ENCODE measurements at places on chromosomes 4 and X.
A peak's percentile ranks its signal among the peaks of the same experiment; 100 is the strongest.

DNA sequence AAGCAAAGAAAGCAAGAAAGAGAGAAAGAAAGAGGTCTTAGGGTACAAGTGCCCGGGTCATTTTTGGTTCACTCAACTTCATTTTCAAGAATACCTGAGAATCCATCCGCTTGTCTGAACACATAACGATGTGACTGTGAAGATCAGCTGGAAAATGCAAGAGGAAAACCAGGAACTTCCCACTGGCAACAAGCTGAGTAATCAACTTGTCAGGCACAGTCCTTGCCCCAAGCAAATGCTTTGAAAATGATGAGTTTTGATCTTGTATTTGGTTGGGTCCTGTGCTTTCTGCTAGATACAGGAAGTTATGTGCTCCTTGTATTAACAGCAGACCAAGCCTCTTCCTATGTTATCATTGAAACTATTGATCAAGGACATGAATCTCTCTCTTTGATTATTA lies 239.1 kb downstream of the ASMT start:
- no peak for DNase-seq

DNA sequence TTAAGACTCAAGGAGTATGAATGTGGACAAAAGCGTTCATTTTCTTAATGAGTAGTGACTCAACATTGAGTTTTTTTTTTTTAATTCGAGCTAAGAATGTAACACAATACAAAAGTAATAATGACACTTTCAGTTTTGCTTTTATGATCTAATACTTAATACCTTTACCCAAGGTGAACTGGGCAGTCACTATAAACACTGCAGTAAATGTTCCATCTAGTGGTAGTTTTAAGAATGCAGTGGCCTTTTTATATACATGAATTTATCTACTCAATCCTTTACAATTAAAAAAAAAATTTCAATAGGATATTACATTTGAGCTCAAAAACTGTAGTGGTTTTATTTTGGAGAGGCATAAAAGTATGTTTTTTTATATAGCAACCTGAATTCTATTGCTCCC lies 33.9 kb downstream of the PDK3 start:
- DNase-seq = no peak

DNA sequence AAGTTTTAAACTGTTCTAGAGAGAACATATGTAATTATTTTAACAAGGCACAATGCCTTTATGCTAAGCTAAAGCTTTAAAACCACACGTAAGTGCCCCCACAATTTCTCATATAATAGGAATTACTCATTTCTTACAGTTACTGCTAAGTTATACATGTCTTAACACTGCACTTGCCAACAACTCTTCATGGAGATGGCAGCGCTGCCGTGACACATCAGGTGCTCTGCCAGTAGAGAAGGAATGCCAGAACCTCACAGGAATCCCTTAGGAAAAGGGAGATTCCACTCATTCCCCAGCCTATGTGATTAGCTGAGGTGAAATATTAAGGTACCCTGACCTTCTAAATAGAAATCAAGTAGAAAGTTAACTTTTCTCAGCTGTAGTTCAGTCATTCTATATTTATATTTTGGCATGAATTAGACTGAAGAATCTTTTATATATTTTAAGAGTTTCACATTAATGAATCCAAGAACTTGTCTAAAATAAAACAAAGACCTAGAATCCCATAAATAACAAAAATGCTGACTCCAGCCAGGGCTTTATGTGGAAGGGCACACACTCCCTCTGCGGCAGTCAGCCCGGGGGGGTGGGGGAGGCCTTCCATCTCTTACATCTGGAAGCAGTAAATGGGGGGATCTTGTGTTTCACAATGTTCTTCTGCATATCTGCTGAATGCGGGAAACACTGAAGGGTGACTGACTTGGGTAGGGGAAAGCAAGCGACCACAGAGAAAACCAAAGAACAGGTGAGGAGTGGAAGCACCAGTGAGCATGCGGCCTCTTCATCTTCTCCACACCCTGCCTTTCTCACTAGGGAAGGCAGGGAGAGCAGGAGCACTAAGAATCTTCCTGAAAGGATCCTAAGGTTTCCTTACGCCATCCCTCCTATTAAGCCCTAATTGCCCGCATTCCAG lies 23.7 kb downstream of the ACSL1 start:
- peak; percentile 43 for DNase-seq

GRCh38 chr4:1599026-1599481 lies 85.1 kb downstream of the FAM53A start:
- no peak for DNase-seq

DNA sequence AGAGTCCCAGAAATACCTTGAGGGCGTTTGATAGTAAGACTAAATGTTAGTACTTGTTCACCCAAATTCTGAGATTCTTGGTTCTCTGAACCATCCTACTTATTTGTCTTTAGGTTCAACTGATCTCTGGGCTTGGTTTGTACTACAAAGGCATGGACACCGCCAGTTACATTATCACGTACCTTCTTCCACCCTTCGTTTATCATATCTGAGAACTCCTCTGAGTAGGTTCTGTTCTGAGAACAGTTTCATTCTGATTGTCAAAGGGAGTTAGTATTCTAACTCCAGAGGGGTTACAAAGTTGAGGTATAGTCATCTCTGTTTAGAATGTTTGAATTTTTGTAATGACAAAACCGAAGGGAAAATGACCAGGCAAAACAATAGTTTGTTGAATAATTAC lies 19.3 kb downstream of the ZFX start:
- DNase-seq = no peak

GRCh38 chrX:19739683-19740082 lies 147.7 kb downstream of the SH3KBP1 start:
- DNase-seq = no peak

GRCh38 chrX:9885150-9885549 lies 82.0 kb upstream of the CLDN34 start:
- no peak for DNase-seq

GRCh38 chrX:152945021-152945979 lies 47.4 kb downstream of the ZNF185 start:
- no peak for DNase-seq

- peak; percentile 2 for DNase-seq
Measured at GRCh38 chr4:180751009-180751408, 1492.2 kb upstream of the TENM3 start.

DNA sequence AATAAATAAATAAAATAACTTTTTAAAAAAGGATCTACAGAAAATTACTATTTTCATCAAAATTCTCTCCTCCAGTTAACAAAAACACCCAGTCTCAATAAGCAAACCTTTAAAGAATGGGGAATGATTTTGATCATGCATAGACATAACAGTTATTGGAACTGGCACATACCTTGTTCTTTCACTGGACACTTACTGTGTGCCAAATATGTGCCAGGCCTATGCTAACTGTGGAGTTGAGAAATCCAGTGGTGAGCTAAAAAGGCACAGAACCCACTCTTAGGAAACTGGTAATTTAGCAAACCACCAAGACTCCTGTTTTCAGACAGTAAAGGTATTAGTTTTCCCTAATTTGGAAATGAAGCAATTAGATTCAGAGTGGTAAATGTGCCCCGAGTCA lies 39.1 kb downstream of the CLOCK start:
- no peak for DNase-seq

GRCh38 chr4:86043755-86044592 lies 315.9 kb downstream of the MAPK10 start:
- DNase-seq = no peak

DNA sequence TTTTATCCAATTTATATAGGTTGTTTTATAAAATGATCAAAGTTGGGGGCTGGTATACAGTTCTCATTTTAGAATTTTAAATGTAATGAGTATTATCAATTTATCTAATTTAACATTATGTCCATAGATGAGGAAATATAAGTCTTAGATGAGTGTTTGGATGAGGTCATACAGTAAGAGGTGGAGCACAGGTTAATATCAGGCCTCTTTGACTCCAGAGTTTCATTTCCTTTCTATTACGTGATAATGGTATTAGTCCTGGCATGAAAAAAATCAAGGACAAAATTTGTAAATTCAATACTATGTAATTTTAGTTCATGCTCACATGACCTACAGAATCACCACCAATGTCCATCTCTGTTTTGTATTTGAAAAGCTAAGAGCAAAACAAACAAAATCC lies 269.8 kb downstream of the FSTL5 start:
- DNase-seq = no peak

DNA sequence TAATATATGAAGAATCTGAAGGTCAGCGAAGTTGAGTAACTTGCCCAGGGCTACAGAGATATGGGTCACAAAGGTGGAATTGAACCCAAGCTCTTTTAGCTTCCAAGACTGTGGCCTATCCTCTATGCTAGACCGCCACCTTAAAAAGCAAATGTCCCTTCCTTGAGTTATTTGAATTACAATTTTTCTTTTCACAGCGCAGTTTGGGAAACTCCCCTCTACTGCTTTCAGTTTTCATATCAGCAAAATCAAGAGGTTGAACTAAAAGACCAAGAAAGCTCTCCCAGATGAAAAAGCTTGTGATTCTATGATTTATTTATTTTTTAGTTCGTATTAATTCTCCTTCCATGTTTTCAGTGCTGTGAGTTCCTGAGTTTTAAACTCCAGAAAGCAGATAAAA lies 174.5 kb upstream of the C1QTNF7 start:
- no peak for DNase-seq

GRCh38 chr4:26144526-26145155 lies 176.2 kb upstream of the RBPJ start:
- no peak for DNase-seq

DNA sequence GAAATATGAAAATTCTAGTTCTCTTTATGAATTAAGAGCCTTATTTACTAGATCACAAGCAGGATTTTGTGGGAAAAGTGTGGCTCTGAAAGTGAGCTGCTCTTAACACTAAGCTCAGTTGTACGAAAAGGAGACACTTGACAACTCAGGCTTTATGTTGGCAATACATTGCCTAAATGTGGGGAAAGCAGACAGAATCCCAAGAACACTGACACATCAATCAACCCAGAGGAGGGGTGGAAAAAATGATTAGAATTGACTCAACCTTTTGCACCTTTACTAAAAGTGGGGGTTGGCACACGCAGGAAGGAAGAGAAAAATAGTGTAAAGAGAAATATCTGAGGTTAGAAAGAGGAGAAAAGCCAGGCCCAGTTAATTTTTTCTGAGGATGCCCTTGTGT lies 61.6 kb downstream of the CHST7 start:
- DNase-seq = no peak

GRCh38 chrX:22015139-22015750 lies 16.9 kb upstream of the PHEX start:
- DNase-seq = no peak
